Chondrocyte (in vitro differentiated cells): ENCODE measurements at places on chromosomes 16 and 17. TPM values are rescaled to one million over a fixed set of nuclear protein-coding genes. Genes with fewer than 3 reads are reported as not detected.

DNA sequence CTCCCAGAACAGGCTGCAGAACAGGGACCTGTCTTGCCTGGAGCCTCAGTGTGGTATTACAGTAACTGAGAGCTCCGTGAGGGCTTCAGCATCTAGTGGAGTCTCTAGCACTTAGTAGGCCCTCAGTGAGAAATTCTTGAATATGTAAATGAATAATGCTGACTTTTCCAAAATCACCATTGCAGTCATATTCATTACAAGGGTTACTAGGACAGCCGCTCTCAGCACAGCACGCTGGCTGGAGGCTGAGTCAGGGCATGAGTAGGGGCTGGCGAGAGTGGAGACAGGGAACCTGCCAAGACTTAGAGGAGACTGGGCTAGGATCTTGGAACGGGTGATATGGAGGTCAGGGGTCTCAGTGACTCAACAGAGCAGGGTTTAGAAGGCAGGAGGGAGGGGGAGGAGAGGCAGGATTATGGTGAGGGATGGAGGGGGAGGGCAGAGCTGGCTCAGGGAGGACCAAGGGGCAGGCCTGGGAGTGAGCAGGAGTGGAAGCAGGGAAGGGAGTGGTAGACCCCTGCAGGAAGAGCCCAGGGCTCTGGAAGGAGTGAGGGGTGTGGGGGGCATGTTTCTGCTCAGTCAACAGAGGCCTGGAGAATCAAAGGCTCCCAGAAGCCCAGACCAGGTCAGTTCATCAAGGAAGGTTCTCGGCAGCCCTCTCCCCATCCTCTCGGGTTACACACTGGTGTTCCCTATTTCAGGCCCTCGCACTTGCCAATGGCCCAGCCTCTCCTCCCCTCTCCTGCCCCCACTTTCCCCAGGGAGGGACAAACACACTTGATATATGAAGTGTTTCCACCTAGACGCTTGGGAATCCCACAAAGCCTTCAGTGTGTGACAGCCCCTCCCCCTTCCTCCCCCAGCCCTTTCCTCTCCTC is 42.3 kb downstream of the FZD2 start:
- DNase-seq = no peak

DNA sequence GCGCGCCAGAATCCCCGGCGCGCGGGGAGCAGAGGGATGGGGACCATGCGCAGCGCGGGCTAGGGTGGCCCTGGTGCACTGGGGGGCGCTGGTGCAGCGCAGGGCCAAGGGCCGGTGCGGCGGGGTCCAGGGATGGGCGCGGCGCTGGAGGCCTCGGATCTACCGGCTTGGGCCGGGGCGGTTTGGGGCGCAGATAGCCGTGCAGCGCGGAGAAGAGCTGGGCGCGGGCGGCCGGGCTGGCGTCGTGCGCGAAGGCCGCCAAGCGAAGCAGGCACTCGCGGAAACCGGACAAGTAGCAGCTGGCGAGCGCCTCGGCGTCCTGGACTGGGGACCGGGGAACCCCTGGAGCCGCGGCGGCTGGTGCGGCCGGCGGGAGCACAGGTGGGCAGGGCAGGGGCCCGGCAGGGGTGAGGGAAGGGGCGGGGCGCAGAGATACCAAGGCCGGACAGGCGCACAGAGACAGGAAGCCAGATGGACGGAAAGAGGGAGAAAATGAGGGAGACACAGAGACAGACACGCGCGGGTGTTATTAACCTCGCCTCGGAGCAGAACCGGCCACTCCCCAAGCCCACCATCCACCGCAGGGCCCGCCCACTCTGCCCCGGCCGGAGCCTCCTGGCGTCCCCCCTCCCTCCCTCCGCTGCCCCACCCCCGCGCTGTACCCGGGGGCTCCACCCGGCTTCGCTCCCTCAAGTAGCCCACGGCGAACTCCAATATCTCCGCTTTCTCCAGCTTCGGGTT is 2.1 kb downstream of the HES7 start:
- DNase-seq = no peak

DNA sequence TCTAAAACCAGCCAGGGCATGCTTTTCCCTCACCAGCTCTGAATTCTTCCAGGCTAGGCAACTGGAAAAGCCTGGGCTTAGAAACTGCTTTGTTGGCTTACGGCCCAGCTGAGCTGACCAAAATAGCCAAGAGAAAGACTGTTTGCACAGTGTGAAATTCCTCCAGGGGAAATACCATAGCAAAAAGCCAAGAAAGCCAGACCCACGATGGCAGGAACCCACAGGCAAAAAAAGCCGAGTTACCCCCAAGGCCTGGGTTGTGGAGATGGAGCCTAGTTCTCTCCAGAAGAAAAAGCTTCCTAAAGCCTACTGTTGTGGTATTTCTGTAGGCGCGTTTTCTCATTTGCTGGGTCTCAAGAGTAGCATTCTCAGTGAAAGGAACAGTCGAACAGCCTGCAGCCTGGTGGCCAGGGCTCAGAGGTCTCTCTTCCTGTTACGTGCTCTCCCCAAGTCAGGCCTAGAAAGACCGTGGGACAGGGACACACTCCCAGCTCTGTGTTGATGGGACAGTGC is 9.2 kb downstream of the SP2 start:
- no peak for DNase-seq

DNA sequence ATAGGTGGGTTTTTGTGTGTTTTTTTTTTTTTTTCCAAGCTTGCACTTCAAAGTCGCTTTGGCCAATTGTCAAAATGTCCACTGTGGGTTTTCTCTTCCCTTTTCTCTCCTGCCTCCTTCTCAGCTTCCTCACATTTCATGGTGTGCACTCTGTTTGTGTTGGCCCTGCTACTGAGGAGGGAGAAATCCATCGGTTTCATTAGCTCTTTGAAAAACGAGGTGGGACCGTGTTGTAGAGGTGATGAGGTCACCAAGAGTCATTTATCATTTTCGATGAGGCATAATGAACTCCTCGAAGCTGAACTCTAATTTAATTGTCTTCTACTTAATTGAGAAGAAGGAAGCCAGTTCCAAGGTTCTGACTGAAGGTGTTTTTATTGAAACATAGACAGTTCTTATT is 174.4 kb upstream of the TOX3 start:
- DNase-seq = no peak

PYDC1 gene
- total RNA-seq = not detected in 3 replicates

- no peak for DNase-seq
These were observed 161.4 kb upstream of the RPL38 start for GRCh38 chr17:74041869-74042640.

TSPOAP1 gene
- 1.3 to 2.0 TPM in 2 of 3 replicates, not detected in the other for total RNA-seq

DNA sequence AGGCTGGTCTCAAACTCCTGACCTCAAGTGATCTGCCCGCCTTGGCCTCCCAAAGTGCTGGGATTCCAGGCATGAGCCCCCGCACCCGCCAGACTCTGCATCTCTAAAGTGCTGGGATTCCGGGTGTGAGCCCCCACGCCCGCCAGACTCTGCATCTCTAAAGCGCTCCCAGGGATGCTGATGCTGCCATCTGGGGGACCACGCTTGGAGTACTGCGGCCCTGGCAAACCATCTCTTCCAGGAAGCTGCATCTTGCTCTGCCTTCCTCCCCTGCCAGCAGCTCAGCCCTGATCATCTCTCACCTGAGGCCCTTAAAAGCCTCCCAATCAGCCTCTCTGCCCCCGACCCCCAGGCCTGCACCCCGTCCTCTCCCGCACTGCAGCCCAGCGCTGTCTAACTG is 4.1 kb downstream of the CEP295NL start:
- no peak for DNase-seq

DNA sequence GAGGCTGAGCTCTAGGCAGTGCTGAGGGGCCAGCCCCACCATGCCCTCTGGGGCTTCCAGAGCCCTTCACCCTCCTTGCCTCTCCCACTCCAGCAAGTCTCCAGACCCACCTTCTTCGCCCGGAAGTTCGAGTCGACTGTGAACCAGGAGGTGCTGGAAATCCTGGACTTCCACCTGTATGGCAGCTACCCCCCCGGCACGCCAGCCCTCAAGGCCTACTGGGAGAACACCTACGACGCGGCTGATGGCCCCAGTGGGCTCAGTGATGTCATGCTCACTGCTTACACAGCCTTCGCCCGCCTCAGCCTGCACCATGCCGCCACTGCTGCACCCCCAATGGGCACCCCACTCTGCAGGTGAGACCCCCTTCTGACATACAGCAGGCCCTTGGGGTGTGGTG is 10.5 kb downstream of the XYLT2 start:
- peak; percentile 93 for DNase-seq

DNA sequence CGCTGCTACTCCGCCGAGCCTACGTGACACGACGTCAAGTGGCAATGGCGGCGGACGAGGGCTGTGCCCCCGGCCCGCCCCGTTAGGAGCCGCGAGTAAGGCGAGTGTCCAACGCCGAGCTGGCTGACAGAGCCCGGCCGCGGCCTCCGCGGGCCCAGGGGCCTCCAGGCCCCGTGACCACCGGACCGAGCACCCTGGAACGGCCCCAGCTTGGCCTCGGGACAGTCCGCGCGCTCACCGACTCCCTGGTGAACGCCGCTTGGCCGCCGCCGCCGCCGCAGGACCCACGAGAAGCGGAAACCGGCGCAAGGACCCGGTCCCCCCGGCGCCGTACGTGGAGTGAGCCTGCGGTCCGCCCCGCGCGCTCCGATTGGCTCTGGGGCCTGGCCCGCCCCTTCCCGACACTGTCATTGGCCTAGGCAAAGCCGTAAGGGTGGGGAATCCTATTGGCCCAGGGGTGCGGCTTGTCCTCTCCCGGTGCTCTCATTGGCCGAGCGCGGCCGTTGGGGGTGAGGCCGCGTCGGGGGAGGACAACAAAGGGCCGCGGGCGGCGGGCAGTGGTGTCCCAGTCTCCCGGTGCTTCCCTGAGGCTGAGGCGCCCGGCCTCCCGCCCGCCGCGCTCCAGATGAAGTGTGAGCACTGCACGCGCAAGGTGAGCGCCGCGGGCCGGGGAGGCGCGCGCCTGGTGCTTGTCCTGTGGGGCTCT is at the start of gene NARF:
Gene NARF, plus strand, starts transcription at position 563 of the 706 bp plus-strand sequence. Its CDS starts 63 bp downstream, at position 626.
- DNase-seq = peak; percentile 99

VTN gene
- total RNA-seq = 0.31 to 0.55 TPM (median 0.41 TPM) in 3 replicates

GRCh38 chr16:84883301-84883700 is 63.5 kb downstream of the CRISPLD2 start:
- DNase-seq = no peak

DNA sequence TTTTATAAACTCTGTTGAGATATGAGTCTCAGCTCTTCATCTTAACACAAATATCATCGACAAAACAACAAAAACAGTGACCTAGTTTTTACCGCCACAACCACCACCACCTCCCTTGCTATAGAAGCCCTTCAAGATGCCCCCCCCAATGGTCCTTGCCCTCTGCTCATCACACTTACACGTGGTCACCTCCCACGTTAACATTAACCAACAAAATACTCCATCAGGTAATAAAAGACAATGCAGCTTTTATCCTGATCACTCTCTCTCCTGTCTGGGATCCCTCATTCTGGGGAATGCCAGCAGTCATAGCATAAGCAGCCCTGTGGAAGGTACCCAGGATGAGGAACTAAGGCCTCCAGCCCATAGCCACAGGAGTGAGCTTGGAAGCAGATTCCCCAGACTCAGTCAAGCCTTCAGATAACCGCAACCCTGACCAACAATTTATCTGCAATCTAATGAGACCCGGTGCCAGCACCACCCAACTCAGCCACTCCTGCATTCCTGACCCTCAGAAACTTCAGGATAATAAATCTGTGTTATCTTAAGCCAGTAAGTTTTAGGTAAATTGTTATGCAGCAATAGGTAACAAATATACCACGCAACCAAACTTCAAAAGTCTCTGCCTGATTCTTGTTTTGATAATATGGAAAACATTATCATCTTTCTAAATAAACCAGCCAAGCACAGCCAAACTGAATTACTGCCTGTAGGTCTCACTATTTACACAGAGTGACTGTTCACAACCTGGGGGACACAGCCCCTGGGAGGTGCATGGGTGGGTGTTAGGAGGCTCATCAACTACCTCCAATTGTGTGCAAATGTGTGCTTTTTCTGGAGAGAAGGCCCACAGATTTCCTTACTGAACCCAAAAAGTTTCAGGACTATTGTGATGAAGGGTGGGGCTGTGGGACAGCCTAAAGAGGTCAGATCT is 6.1 kb downstream of the PECAM1 start:
- DNase-seq = peak; percentile 13

GRCh38 chr16:20318437-20318836 is 8.9 kb downstream of the GP2 start:
- DNase-seq = no peak

DNA sequence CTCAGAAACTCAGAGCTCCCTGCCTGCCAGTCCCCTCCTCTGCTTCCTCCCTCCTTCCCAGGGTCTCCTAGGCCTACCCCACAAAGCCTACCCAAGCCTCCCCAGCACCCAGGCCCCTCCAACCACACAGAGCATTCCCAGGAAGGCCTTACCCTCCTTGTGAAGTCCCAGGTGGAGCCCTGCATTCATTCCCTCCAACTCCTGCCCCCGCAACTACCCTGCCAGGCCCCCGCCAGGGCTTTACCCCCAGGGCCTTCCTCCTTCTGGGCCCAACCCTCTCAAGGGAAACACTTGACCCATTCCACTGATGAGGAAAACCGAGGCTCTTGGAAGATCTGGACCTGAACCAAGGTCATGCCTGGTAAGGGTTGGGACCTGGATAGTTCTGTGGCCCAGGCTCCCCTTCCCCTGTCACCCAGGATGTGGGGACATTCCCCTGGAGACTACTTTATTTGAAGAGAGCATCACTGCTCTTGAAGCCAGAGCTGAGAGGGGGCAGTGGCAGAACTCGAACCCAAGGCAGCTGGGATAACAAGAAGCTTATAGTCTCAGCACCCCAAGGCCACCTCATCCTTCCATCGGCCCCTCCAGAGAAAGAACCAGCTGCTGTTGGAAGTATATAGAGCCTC is 12.5 kb downstream of the PLLP start:
- no peak for DNase-seq

DNA sequence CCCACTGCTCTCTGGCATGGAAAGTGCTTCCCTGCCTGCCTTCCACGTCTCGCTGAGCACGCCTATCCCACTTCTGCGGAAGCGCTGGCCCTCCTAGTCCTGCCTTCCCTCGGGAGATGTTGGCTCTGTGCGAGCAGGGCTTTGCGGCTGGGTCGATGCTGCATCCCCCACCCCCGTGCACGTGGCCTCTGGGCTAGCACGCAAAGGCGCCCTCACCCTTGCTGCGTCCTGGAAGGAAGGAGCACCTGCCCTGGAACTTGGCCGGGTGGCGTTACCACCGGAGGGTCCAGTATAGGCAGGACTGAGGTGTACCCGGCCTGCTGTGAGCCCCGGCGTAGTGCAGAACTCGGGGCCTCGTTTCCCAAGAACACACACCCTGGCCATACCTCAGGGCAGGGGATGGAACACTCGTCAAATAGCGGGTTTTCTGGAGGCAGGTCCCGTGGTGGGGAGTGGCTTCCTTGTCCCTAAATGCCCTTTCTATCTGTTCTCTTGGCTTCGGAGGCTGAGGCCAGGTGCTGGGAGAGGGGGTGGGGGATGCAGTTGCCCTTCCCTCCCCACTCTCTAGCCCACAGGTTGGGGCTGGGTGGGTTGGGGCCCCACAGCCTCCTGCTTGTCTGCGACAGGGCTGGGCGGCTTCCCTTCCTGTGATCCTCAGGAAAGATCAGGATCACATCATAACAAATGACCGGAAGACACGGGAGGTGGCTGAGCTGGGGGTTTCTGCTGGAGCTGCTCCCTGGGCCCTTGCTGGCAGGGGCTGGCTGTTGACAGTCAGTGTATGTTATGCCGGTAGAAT is 17.4 kb downstream of the BAIAP2 start:
- DNase-seq = no peak

ZACN gene
- not detected in 3 replicates for total RNA-seq

GRCh38 chr17:27339198-27339835 is 45.4 kb downstream of the WSB1 start:
- no peak for DNase-seq

- no peak for DNase-seq
These were observed 131.0 kb upstream of the CIBAR2 start for GRCh38 chr16:85243308-85243707.

PHLPP2 gene
- total RNA-seq = 10.2 to 12.0 TPM (median 10.9 TPM) in 3 replicates

- DNase-seq = peak; percentile 10
These were observed 52.3 kb downstream of the YWHAE start for GRCh38 chr17:1347589-1348323.

GRCh38 chr16:75301804-75302203 is 50.4 kb upstream of the BCAR1 start:
- DNase-seq = no peak

CFAP97D1 gene
- not detected in 3 replicates for total RNA-seq
